NCI-H2081 (cell line): ENCODE measurements at places on chromosomes 4 and X.
A peak's percentile ranks its signal among the peaks of the same experiment; 100 is the strongest.

- DNase-seq = no peak
Observed at GRCh38 chr4:13212936-13213335, 271.2 kb downstream of the RAB28 start.

GRCh38 chr4:824461-825062, 1.4 kb downstream of the CPLX1 start:
- no peak for DNase-seq

DNA sequence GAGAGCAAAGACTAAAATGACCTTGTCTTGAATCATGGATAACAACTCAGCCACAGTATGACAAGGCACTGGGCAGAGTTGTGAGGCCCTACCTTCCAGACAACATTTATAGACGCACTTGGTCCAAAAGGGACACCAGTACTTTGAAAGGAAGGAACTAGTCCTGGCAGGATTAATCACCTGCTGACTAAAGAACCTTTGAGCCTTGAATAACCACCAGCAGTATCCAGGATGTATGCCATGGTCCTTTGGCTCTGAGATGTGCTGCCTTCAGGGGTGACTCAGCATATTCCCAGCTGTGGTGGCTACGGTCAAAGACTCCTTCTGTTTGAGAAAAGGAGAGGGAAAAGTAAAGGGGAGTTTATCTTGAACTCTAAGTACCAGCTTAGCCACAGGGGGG, 118.1 kb upstream of the PRR32 start:
- no peak for DNase-seq

DNA sequence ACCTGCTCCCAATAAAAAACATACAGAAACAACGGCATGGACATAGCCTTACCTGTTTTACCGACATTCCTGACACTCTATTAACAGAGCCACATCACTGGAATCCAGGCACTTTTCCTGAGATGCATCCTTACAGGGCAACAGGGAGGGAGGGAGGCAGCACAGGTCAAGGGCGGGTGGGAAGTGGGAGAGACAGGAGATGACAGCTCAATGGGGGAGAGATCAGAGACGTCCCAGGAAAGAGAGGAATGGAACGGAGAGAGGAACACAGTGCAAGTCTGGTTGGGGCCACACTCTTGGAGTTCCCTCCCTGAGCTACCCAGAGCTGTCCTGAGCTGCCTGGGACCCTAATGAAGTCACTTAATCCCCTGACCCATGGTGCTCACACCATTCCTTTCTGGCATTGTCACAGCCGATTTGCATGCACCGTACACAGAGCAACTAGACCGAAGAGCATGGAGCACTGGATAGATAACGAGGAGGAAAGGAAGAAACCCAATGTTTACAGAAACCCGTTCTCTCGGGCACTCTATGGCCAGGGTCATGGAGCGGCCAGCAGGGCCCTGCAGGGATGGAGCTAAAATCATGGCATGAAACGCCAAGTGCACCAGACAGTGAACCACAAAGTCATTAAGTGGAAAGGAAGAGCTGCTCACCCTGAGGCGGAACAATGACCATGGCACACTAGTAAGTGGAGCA, 93.1 kb downstream of the NSUN7 start:
- peak; percentile 57 for DNase-seq

- no peak for DNase-seq
Observed at GRCh38 chr4:16088601-16089000, 4.8 kb upstream of the PROM1 start.

DNA sequence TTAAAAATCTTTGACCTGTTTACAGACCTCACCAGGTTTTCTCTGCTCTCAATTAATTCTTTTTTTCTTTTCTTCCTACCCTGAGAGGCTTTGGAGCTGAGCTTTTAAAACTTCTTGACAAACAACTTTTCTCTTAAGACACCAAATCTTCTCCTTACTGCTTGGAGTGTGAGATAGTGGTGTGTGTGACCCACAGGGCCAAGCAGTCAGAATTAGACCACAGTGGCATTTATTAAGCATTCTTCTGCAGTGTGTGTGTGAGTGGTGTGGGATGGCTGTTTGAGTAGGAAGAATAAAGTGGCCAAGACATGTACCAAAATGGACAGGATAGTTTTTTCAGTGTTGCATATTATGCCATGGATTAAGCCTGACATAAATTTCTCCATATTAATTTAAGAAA, 665.1 kb downstream of the RAPGEF2 start:
- DNase-seq = no peak

GRCh38 chr4:83889802-83890201, 353.9 kb downstream of the GPAT3 start:
- no peak for DNase-seq

DNA sequence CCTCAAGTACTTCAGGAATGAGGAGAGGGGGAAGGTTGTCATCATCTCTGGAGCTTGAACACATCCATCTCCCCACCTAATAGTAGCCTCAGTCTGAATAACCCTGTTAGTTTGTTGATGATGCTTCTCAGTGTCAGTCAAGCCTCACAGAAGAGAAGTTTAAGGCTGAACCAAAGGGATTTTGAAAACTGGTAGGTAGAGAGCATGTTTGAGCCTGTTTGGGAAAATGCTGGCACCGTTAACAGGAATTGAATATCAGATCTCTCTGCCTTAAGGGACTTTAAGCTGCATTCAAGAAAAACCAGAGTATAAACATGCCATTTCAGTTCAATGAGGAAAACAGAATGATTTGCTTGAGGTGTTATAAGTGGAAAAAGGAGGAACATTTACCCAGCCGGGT, 73.1 kb downstream of the MAPK10 start:
- DNase-seq = no peak

DNA sequence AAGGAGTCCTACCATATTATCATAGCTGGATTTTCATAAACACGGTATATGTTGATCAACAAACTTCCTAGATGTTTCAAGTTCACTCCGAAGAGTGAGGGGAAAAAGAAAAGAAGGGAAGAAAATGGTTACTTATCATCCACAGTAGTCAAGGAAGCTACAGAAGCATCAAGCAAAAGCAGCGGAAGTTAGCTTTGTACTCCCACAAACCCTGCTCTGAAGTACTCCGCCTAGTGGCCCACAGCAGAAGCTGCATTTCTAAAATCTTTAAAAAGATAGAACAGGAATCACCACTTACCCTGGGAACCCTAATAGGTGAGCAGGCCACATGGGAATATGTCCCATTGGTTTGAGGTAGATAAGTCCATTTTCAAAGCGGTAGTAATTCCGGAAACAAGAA, 28.5 kb upstream of the FRG1 start:
- no peak for DNase-seq

DNA sequence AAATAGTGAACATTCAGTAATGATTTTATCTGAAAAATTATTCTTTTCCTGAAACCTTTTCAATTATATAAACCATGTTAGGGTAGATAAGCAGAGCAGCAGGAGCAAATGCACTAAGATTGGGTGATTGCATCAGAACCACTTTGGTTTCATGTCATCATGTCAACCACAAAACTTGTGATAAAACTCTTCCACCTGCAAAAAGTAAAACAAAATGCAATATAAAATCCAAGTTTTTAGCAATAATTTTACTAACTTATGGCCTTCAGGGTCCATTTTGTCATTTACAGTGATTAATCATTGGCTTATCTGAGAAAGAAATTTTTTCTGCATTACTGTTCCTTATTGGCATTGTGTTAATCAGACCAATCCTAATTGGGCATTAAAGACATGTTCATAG, 42.4 kb downstream of the NHS start:
- no peak for DNase-seq

DNA sequence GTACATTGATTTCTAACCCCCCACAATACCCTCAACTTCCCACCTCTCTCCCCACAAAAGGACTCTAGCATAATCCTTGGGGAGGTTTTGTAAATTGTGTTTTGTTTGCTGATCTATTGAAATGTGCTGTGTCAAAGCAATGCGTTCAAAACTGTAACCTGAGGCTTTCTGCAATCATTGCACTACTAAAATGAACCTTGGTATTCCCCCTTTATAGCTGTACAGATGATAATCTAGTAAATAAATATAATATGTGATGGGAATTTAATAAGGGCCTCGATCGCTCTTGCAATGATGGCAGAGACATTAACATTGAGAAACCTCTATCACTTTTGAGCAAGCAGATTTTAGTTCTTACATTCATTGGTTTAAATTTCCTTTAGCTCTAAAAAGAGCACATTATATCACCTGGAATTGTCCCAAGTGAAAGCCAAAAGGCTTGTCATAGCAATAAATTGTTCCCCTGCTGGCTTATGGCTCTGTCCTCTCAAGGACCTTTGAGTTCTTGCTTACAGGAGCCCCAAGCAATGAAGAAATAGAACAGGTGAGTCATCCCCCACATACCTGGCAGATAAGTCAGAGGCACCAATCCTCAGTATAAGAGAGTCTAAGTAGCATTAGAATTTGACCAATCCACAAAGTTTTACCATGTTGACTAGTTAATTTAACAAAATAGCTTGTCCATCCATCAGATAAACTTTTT, 18.4 kb upstream of the ACE2 start:
- no peak for DNase-seq

DNA sequence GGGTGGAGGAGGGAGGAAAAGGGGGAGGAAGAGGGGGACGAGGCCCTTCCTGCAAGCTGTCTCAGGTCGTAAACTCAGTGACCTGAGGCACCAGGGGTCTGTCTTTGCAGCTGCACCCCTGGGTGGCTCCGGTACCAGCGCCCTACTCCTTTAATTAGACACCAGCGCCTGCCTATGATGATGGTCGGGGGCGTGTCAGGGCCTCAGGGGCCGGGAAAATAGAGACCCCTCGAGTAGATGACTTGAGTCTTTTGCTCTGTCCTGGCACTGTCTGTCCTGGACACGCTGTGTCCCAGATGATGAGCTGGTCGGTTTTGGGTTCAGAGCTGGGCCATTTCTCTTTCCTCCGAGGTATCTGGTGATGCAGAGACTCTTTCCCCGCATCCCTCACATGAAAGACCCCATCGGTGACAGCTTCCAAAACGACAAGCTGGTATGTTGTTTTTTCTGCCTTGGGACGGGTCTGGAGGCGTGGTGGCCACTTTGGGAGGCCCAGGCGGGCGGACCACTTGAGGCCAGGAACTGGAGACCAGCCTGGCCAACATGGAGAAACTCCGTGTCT, 11.2 kb downstream of the SLC25A6 start:
- DNase-seq = no peak

DNA sequence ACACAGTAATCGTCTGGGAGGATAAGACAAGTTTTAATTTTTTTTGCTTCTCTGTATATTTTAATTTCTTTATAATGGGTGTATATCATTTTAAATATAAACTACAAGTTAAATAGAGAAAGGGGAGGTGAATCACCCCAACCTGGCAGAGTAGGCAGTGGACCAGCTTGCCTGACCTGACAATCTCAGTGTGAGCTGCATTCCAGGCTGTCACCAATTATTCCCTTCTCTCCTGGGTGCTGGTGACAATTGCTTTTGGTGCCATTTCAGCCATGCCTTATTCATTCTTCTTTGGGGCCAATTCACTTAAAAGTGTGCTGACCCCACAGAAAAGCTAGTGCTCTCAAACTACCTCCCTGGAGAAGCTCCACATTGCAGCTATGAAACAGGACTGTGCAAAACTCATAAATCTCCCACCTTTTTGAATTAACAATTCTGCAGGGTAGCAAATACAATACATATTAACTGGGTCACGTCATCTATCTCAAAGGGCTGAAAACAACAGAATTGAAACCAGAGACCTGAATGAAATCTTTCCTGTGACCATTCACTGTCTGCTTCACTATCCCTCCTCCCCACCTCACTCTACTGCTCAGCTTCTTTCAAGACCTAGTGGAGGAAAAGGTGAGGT, 359.0 kb downstream of the HS3ST1 start:
- no peak for DNase-seq

DNA sequence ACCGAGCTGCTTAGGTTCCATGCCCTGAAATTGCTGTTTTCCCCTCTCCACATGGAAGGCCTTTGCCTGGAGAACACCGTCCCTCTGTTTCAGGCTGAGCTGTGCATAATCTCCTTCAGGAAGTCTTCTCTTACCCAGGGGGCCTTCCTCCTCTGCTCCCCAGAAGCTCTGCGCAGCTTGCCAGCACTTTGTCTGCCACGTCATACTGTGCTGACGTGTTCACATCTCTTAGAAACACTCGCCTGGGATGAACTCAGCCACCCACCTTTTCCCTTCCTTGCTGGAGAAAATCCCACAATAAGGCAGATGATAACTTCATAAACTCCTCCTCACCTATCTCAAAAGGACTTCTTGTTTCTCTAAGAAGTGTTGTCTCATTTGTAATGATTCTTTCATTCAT, 110.7 kb downstream of the ARHGAP10 start:
- no peak for DNase-seq

- no peak for DNase-seq
Observed at GRCh38 chrX:10370976-10371375, 214.2 kb downstream of the CLCN4 start.

GRCh38 chr4:148857239-148857972, 415.2 kb upstream of the NR3C2 start:
- DNase-seq = no peak

GRCh38 chr4:120821977-120822376, 100.5 kb downstream of the PRDM5 start:
- DNase-seq = no peak

- peak; percentile 37 for DNase-seq
Observed at GRCh38 chr4:1323635-1324442, 23.2 kb upstream of the UVSSA start.

DNA sequence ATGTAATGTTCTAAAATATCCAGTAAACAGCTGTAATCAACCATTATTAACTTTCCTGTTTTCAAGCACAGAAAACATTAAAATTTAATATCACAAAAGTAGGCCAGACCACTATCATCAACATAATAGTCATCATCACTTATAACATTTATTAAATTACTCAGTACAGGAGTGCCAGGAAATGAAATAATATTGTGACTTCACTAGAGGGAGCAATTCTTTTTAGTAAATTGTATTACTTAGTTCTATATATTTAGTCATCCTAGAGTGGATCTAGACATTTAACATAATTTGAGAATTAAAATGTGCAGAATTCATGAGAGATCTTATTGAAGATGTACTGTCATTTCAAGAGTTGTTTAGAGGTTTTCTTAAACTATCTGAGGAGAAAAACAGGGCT, 33.6 kb downstream of the PITX2 start:
- DNase-seq = no peak

- DNase-seq = no peak
Observed at GRCh38 chrX:16834806-16835205, 35.4 kb downstream of the RBBP7 start.

DNA sequence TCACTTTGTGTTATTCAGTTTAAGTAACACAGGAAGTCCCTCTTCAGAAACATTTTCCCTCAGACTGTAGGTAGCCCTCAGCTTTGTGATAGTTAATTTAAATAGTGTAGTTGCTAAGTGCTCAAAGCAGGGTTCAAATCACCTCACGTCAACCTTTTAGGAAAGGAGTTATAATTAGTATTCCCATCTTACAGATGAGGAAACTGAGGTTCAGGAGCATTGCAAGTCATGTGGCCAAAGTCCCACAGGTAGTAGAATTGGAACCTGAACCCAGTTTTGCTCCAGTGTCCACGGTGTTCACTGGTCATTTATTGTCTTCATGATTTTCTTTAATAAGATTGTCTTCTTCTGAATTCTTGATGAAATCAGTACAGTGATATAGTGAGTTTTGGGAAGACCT, 4.3 kb upstream of the DCHS2 start:
- no peak for DNase-seq

DNA sequence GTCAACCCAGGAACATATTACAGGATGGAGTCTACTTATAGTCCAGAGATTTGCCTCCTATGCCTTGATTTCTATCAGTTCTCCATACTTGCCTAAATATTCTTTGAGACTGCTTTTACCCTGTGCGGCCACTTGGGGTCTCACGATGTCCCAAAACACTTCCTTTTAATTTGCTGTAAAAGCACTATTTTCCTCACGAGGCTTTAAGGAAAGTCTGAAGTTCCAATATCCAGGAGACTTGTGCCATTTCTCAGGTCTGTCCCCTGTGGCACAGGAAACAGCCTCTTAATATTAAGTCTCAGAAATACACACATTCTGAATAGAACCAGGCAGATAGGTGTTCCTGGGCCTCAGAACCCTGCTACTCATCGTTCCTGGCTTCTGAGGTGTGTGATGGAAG, 142.9 kb downstream of the TMEM164 start:
- peak; percentile 23 for DNase-seq
